ENCODE measurements at places on chromosomes 16 and 17. TPM values are rescaled to one million over a fixed set of nuclear protein-coding genes. Genes with fewer than 3 reads are reported as not detected.

DNA sequence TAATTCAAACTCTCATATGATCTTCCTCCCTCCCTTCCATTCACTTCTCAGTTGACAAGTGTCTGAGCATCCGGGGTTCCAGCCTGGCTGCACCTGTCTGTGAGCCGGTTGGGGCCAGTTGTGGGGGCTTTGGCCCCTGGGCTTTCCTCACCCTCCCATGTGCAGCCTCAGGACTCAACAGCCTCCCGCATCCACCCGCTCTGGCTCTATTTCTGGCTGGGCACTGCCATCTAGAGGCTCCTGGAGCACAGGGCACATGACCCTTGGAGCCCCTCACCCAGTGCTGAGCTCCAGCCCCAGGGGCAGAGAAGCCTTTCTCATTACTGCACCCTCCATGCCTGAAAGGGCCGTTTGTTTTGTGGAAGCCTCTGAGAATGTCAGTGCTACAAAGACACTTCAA lies 43.3 kb downstream of the HAPSTR1 start:
- no peaks in the 10 kb centered on the region for H3K27me3 ChIP-seq
- DNase-seq: no peak
- H3K36me3 ChIP-seq: no peaks in the 10 kb centered on the region
- no peaks in the 10 kb centered on the region for H3K4me1 ChIP-seq
- H3K4me3 ChIP-seq: no peak overlapping the region

CCL5 gene
- total RNA-seq: 4.5 TPM

- H3K27ac ChIP-seq: no peak overlapping the region
- H3K4me3 ChIP-seq: no peak overlapping the region
- DNase-seq: no peak
- H3K27me3 ChIP-seq: no peaks in the 10 kb centered on the region
Measured at GRCh38 chr16:79267781-79268180, 332.8 kb downstream of the MAF start.

DNA sequence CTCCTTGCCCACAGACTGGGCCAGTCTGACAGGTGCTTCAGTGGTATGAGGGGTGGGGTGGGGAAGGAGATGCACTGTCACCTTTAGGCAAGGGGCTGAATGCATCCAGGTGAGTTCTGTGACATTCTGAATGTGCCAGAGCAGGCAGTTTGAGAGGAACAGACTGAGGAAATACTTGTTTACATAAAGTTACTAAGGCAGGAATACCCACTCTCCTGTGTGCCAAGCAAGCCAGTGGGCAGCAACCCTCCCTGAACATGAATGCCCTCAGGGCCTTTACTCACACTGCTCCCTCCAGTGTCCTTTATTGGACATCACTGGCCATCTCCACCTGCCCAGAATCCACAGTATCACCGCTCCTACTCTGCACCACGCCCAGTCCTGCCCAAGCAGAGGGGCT lies 33.1 kb upstream of the ULK2 start:
- no peaks in the 10 kb centered on the region for H3K27me3 ChIP-seq
- DNase-seq: no peak
- no peak overlapping the region for H3K27ac ChIP-seq
- H3K36me3 ChIP-seq: no peaks in the 10 kb centered on the region
- H3K4me3 ChIP-seq: no peak overlapping the region

GFAP gene
- 0.62 TPM for total RNA-seq
